ENCODE measurements at places on chromosomes 4 and X.

GRCh38 chrX:105653891-105654290 is 168.4 kb upstream of the NRK start:
- DNase-seq, result peak; percentile 27

GRCh38 chrX:153459986-153460385 is 10.4 kb downstream of the HAUS7 start:
- DNase-seq, result peak; percentile 60

DNA sequence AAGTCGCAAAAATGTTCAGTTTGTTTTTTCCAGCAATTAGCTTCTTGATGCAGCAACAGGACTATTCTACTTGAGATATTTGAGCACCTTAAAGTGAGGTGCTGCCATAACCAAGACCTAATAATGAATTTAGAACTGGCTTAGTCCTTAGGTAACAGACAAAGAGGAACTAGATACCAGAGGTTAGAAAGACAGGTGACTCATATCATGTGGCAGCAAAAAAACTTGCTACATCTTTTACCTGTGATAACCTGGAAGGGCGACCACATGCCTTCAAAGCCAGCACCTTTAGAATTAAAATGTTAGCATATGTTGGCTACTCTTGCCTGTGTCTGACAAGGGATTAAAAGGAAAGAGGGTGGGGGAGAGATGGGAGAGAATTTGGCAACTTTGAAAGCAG is 90.4 kb downstream of the ARHGAP6 start:
- DNase-seq, result no peak

- DNase-seq, result no peak
Measured at GRCh38 chr4:25756503-25756902, 100.9 kb downstream of the SLC34A2 start.

DNA sequence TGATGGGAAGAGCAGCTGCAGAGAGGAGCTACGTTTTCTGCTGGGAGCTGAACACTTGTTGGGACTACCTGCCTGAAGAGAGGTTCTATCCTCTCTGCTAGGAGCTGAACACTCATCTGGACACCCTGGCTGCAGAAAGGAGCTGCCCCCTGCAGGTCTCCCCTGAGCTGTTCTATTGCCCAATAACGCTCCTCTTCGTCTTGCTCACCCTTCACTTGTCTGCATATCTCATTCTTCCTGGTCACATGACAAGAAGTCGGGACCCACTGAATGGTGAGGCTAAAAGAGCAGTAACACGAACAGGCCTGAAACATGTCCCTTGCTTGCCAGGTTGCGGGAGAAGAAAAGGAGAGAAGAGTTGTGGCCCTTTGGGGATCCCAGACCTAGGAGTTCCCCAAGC is 27.8 kb downstream of the NAA11 start:
- DNase-seq, result no peak

- no peak for DNase-seq
Measured at GRCh38 chr4:147739239-147739823, 7.4 kb downstream of the ARHGAP10 start.

- DNase-seq, result no peak
Measured at GRCh38 chr4:162350331-162350730, 186.5 kb upstream of the FSTL5 start.

DNA sequence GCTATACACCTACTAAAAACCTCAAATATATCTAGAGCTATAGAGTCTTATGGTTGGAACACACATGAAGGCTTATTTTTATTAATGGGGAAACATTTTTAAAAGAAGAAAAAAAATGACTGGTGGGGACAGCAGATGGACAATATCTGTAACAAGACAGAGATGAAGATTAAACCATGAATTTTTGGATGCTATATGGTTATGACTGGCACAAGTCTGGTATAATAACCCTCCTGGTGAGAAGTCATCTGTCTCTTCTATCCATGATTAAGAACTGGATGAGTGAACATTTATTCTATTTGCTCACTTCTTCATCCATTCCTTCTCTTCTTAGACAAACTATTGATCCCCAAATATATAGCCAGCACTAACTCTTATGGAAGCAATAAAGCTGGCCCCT is 104.4 kb downstream of the EFHC2 start:
- DNase-seq, result no peak

GRCh38 chrX:140949233-140949632 is 53.2 kb upstream of the SPANXB1 start:
- no peak for DNase-seq

- no peak for DNase-seq
Measured at GRCh38 chr4:188624370-188624769, 485.1 kb downstream of the TRIML1 start.

DNA sequence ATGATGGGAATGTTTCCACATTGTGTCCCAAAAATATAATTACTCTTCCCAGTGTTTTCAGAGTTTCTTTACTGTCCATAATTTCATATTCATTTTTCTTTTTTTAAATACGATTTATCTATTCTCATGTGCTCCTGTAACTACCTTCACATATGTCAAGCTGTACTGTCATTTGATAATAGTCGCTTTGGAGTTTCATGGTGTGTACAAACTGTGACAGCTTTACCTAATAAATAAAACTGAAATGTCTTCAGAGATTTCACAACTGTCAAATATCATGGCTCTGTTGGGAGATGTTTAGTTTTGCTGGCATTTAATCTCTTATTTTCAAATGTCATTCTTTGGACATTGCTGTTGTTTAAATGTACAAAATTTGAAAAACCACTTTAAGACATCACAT is 450.2 kb downstream of the TLL1 start:
- DNase-seq, result no peak

DNA sequence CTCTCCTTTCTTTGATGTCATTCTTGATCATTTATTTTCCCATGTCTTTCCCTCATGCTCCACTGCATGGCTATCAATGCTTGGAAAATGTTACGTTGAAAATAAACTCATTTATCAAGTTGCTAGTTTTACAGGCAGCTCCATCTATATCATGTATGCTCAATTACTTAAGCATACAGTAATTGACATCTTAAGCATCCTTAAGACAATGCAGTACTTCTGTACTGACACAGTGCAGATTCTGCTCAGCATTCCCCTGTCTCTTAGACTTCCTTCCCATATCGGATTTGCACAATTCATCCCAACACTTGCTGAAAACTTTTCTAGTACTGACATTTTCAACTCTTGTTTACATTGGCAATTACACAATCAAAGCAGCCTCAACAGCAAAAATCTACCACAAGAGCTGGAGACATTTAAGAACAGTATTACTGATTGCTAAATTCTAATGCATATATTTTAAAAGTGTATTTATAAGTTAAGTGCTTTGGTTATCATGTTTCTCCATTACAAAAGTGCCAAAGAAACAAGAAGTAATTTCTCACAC is 165.6 kb downstream of the ATP10D start:
- peak; percentile 63 for DNase-seq

GRCh38 chrX:15356444-15356843 is 21.1 kb upstream of the PIGA start:
- peak; percentile 83 for DNase-seq

- peak; percentile 63 for DNase-seq
Measured at GRCh38 chrX:19660604-19661255, 145.4 kb upstream of the MAP3K15 start.

DNA sequence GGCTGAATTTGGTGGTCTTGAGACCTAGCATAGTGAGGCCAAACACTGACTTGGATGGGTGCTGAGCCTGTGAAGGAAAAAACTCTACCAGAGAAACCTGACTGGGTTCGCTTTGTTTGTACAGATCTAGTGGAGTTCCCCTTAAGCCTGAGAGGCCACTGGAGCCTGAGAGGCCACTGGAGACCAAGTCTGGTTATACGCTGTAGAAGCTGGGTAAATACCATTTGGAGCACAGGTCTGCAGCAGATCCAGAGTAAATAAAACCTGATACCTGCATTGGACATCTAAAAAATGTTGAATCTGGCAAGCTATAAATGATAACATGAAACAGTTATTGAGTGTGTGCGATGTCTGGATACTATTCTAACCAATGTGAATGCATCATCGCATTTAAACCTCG is 104.3 kb upstream of the IGSF1 start:
- DNase-seq, result no peak

- no peak for DNase-seq
Measured at GRCh38 chr4:88653371-88653946, 44.2 kb downstream of the NAP1L5 start.

- DNase-seq, result no peak
Measured at GRCh38 chr4:6367371-6367851, 97.8 kb downstream of the WFS1 start.

GRCh38 chrX:52217494-52218160 is 32.9 kb downstream of the MAGED4 start:
- DNase-seq, result no peak

GRCh38 chrX:2712890-2713840 is 22.1 kb downstream of the CD99 start:
- DNase-seq, result no peak

GRCh38 chrX:19805046-19805690 is 82.2 kb downstream of the SH3KBP1 start:
- DNase-seq, result peak; percentile 28

- DNase-seq, result no peak
Measured at GRCh38 chr4:172095161-172095560, 282.0 kb downstream of the GALNTL6 start.

DNA sequence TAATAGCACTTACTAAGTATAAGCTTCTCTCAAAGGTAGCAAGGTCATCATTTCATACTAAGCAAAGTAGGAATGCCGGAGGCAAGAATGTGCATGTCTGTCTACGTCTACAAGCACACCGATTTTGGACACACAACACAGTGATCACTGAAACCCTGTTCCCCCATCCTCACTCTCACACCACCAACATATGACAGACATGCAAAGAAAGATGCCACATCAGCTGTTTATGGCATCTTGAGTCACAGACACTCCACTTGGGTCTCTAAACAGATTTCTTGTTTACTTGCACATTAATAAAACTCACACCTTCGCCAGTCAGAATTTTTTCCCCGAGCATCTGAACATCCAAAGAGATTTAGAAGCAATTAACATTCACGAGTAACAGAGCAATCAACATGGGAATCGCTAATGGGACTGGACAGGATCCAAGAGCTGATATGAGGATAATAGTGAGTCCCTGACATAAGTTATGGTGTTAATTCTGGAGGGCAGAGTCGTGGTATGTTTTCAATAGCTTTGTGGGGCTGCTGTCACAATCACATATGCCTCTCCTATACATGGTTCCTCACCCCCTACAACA is 324.1 kb downstream of the DHX15 start:
- no peak for DNase-seq

- DNase-seq, result no peak
Measured at GRCh38 chr4:37197899-37198298, 46.6 kb upstream of the NWD2 start.

- DNase-seq, result no peak
Measured at GRCh38 chrX:8711401-8711800, 20.5 kb downstream of the ANOS1 start.

DNA sequence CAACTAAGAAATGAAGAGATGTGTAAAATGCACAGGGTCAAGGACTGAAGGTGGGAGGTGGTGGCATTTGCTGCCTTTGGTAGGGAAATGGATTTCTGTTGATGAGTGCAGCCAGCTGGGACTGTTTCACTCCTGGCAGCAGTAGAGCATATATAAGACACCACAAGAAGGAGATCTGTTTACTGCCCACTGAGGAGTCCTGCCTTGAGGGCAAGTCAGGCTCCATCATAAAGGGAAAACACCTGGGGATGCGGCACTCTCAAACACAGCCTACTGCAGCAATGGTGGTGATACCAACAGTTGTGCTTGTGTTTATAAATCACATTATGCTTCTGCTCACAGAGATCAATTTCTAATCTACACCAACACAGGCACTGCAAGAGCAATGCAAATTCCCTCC is 222.1 kb downstream of the TACR3 start:
- no peak for DNase-seq

DNA sequence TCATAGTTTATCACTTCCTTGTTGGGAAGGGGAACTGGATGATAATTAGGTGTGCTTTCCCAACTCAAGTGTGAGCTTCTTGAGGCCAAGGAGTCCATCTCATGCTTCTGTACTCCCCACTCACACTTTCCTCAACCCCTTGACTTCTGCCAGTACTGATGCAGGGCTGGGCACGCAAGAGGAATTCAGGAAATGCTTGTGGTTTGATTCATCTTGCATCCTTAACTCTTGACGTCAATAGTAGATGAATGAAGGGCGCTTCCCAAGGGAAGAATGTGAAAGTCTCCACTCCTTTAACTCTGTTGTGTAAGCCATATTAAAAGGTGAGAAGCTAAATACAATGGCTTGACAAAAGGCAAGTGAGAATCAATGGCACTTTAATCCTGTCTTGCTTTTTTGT is 101.8 kb downstream of the AGTR2 start:
- DNase-seq, result peak; percentile 55

DNA sequence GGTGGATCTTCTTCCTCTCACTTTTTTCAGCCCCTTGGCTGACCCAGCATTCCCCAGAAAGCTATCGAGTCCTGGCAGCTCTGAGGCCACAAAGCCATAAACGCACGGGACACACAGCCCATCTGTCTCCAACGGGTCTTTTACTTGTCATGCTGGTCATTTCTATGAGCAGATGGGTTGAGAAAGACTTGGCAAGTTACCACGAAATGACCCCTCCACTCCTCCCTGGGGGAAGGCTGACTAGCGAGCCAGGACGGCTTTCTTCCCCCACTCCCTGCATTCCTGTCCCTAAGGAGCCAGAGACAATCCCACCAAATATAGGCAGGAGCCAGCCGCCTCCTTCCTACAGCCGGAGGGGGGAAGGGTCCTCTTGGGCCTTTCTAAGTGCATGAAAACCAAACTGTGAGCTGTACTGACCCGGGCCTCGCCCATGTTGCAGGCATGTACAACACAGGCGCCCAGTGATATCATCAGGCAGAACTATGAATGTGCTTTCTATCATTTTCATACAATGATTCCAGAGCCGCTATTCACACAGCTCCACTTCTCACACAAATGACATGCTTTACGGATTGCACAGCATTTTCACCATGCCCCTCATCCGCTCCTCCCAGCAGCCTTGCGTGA is 28.6 kb downstream of the AFAP1 start:
- peak; percentile 92 for DNase-seq

- no peak for DNase-seq
Measured at GRCh38 chrX:52979993-52980392, 21.7 kb upstream of the FAM156A start.

DNA sequence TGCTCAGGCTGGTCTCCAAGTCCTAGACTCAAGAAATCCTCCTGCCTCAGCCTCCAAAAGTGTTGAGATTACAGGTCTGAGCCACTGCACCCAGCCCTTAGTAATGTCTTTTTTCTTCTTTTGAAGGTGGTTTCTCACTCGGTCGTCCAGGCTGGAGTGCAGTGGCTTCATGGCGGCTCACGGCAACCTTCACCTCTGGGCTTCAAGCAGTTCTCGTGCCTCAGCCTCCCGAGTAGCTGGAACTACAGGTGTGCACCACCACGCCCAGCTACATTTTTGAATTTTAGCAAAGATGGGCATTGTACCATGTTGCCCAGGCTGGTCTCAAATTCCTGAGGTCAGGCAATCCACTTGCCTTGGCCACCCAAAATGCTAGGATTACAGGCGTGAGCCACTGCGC is 32.3 kb upstream of the ASMTL start:
- DNase-seq, result no peak
